ENCODE measurements at places on chromosomes 1 and 21.

- no peak for DNase-seq
Measured at GRCh38 chr1:153028766-153029165, 2.2 kb upstream of the SPRR1B start.

DNA sequence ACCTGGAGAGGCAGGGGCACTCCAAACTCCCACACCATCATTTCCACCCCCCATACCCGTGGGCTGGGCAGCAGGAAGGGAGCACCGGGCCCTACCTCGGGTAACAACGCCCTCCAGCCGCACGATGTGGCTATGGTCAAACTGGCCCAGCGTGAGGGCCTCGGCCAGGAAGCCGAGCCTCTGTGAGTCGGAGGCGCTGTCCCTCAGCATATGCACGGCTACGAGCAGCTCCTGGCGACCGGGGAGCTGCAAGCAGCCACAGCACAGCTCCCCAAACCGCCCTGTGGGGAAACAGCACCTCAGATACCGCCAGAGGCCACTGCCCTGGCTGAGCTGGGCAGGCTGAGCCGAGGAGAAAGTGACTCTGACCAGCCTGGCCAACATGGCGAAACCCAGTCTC, 29.2 kb downstream of the CDCA8 start:
- DNase-seq = no peak

GRCh38 chr1:59007429-59007819, 223.6 kb upstream of the JUN start:
- no peak for DNase-seq

DNA sequence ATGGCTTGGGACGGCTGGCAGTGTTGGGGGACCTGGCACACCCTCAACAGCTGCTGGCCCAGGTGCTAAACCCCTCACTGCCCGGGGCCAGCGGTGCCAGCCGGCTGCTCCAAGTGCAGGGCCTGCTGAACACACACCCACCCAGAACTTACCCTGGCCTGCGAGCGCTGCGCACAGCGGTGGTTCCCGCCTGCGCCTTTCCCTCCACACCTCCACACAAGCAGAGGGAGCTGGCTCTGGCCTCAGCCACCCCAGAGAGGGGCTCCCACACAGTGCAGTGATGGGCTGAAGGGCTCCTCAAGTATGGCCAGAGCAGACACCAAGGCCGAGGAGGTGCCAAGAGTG, 67.9 kb downstream of the FMO4 start:
- DNase-seq = no peak

All from hematopoietic multipotent progenitor cell treated with erythropoietin and hydrocortisone succinate and interleukin-3 and kit ligand, for 15 days (in vitro differentiated cells).